MCF 10A (cell line): ENCODE measurements at places on chromosomes 16 and 17. TPM values are rescaled to one million over a fixed set of nuclear protein-coding genes. Genes with fewer than 3 reads are reported as not detected.

The SAMD14 gene
- total RNA-seq: 0.09 TPM in 1 of 2 replicates, not detected in the other

The ATP2C2 gene
- total RNA-seq: not detected in 2 replicates

The TEX19 gene
- not detected in 2 replicates for total RNA-seq

The FOXN1 gene
- not detected in 2 replicates for total RNA-seq

The RNF222 gene
- not detected in 2 replicates for total RNA-seq

The DBNDD1 gene
- total RNA-seq: 3.5 TPM in 2 replicates
